Naive thymus-derived CD8-positive, alpha-beta T cell (primary cell): ENCODE measurements at places on chromosomes 6 and 20.

- no peak for DNase-seq
These were observed 512.8 kb upstream of the CHD6 start for GRCh38 chr20:42130810-42131596.

GRCh38 chr6:130720076-130720715, 107.0 kb upstream of the SMLR1 start:
- DNase-seq = no peak

DNA sequence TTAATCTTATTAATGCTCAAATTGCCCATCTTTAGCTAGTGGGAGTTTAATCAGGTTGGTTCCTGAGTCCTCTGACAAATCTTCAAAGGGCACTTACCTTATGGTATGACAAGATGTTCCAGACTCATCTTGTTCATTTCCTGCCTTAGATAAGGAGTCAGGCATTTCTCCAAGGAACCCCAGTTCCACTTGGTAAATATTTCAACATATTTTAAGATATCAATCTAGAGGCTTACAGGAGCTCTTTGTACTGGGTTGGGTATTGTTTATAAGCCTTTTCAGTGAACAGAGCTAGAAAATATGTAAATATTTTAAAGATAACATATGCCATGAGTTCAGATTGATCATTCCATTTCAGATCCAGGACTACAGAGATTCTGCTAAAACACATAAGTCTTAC, 159.8 kb downstream of the RCAN2 start:
- DNase-seq = no peak

DNA sequence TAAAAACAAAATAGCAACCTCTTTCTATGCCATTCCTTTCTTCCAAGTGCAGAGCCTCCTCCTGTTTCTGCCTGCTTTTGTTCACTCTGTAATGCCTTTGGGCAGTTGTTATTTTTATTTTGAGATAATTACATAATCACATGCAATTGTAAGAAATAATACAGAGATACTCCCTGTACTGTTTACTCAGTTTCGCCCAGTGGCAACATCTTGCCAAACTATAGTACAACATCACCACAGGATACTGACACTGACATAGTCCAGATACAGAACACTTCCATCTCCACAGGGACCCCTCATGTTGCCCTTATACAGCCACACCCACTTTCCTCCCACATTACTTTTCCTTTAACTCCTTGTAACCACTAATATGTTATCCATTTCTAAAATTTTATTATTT, 59.7 kb downstream of the BANF2 start:
- no peak for DNase-seq

GRCh38 chr6:151071295-151071694, 168.5 kb upstream of the AKAP12 start:
- DNase-seq = no peak

GRCh38 chr6:28336284-28337120, 554 bp upstream of the ZSCAN31 start:
- DNase-seq = no peak

DNA sequence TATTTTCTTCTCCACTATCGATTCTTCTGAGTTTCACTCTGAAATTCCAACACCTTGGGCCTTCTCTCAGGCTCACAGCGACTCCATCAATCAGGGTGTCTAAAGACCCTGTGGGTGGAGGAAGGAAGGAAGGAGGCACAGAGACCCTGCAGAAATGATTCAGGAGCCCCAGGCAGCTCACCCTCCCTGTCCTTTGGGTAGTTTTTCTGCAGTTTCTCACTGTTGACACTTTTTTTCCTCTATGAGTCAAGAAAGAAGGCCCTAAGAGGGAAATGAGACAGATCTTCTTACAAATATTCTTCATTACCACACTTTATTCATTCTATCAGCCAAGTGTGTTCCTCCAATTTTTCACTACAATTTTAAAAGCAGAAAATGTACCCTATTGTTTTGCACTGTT, 34.2 kb upstream of the TBXT start:
- no peak for DNase-seq

DNA sequence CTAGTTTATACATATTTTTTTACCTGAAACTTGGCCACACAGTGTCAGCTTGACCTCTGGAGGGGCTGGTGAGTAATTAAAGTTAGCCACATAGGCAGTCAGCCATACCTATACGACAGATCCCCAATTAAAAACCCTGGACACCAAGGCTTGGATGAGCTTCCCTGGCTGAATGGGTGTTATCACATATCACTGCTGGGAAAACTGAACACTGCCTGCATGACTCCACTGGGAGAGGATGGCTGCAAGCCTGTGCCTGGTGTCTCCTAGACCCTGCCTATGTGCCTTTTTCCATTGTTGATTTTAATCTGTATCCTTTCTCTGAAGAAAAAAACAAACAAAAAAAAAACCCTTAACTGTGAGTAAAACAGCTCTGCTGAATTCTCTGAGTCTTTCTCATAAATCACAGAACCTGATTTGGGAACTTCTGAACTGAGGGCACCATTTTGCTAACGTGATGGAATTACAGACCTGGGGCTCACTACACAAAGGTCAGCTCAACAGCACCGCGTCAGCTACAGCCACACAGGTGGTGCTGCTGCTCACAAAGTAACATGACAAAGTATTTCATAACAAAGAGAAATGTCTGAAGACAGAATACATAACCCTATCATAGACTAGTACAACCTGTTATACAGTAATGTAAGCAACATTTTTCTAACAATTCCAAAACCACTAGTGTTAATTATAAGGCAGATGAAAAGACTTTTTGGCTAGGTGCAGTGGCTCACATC, 97.0 kb downstream of the SLC23A2 start:
- no peak for DNase-seq

DNA sequence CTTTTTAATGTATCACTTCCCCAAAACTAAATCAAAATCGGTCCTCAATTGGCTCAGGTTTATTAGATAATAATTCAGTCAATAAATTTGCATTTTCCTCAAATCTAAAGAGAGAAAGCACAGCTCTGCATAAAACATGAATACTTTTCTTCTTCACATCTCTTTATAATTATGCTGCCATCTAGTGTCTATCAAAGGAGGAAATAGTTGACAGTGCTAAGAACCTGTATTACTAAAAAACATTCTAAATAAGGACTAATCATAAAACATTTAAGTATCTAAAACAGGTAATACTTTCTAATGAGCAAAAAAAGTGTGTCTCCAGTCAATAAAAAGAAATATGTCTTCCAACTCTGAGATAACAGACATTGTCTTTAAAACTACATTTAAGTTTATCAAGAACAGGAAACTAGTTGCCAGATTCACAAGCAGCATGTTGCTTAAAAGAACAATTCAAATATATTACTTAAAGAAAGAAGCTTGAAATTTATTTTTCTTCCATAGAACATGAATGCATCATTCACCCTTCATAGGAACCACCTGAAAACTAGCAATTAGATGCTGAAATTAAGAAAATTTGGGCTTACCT, 56.5 kb upstream of the DST start:
- DNase-seq = no peak

GRCh38 chr6:106519460-106520394, 109.6 kb downstream of the RTN4IP1 start:
- peak; percentile 75 for DNase-seq

- DNase-seq = no peak
These were observed 114.8 kb upstream of the CD93 start for GRCh38 chr20:23200914-23201313.

DNA sequence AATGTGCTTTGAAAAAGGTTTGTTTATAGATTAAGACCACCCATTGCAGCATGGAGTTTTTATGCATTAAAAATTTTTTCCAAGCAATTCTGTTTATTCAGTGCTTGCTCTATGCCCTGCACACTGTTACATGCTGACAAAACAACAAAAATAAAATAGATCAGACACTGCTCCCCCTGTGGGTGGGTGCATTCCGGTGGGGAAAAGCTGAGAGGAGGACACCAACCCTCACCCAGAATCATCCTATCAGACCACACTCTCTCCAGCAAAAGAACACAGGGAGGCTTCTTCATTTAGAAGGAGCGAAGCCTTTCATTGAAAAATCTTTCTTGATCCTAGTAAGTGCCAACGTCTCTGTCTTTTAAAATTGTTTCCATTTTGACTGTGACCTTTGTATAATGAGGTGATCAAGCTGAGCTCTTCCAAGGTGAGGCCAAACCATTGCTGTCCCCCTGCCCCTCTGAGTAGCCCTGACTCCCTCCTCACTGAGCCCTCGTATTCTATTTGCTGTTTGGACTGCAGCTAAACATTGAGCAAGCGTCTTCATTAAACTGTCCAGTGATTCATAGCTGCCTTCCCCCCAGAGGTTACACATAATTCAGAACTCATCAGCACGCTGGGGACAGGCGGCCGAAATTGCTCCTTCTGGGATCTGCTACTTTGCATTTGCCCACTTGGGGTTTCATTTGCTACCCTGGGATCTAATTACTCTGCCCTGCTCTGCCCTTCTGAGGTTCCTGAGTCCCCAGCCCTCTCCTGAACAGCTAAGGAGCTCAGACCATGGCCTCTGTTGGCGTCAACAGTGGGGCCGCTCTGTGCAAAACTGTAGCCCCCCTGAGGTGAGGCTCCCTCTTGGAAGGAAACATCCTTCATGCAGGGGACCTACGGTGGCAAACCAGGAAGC, 102.4 kb downstream of the F13A1 start:
- no peak for DNase-seq

DNA sequence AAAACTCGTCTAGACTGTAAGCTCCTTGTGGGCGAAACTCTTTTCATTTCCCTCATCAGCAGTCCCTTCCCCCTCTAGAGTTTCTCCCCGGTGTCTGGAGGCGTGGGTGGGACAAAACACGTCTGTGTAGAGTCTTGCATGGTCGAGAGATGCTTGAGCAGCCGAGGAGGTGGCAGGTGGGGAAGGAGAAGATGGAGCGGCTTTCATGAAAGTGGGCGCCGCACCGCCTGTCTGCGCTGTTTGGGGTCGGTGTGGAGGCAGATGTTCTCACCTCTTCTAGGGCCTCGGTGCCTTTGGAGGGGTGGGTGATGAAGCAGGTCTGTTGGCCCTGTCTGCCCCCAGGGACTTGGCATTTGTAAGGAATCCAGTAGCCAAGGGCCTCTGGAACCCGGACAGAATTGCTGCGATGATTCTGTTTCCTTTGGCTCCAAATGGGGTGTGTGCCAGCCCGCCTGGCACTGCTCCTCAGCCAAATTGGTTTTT, 1.2 kb downstream of the BRPF3 start:
- DNase-seq = peak; percentile 8

- no peak for DNase-seq
These were observed 44.6 kb downstream of the SLC24A3 start for GRCh38 chr20:19256906-19257595.

DNA sequence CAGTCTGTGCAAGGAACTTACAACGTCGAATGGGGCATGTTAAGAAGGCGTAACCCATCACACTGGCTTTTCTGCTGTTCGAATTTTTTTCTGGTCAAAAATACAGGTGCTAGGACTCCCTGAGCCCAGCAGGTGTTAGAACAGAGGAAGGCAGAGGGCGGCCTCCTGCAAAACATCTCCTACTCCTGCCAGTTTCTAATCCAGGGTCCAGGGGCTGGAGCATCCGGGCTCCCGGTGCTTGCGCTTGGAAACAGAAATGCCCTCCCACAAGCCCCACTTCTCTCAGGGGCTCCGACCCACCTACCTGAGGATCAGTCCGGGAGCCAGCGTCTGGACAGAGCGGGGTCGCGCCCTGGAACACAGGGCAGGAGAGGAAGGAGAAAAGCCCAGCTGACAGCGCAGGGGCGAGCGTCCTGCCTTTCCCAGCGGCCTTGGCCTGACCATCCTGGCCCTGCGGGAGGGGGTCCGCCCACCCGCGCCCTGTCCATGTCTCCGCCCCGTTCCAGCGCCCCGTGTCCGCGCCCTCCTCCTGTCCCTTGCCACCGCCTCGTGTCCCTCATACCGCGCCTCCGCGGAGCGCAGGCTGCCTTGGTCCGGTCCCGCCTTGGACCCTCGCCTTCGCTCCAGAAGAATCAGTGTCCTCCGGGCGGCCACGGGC, 14.8 kb upstream of the LPA start:
- no peak for DNase-seq

- no peak for DNase-seq
These were observed 143.5 kb downstream of the FLRT3 start for GRCh38 chr20:14193885-14194284.

DNA sequence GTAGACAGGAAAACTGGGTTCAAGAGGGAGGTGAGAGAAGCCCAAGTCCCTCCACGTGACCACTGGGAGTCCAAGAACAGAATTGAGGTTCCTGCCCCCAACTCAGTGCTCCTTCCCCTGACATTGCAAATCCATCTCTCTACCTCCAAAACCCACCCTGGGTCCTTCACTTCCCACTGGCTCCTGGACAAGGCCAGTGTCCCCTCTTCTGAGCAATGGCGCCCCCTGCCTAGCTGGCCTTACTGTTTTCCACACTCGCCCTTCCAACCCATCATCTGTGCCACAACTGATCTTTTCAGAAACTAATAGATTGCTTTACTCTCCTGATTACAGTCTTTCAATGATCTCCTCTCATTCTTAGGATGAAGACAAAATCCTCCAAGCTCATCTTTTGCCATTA, 200.3 kb downstream of the ANKRD60 start:
- DNase-seq = no peak

DNA sequence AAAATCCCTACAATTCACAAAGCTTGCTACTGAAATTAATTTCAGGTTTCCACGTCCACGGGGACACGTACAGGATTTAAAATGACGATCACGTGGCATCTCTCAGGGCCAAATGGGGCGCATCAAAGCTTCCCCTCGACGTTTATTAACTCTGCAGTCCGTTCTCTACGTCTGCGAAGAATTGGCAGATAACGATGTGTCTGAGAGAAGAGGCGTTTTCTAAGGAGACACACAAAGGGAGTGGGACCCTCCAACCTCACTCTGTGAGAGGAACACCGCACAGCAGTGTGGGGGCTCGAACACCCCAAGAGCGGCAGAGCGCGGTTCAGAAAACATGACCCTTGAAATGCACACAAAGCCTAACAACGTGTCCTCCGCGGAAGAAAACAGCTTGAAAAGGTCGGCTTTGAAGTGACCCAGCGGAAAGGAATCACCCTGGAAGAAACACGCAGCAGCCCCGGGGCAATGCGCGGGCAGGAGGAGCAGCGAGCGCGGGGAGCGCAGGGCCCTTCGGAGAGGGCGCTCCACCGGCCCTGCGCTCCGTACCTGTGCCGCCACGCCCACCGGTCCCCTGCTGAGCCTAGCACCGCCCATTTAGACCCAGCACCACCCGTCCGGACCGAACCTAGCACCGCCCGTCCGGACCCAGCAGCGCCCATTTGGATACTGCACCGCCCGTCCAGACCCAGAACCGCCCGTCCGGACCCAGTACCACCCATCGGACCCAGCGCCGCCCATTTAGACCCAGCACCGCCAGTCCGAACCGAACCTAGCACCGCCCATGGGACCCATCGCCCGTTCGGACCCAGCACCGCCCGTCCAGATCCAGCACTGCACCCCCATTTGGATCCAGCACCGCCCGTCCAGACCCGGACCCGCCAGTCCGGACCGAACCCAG, 1.1 kb upstream of the AFDN start:
- DNase-seq = no peak

- no peak for DNase-seq
These were observed 50.0 kb downstream of the FOXF2 start for GRCh38 chr6:1439349-1439748.

DNA sequence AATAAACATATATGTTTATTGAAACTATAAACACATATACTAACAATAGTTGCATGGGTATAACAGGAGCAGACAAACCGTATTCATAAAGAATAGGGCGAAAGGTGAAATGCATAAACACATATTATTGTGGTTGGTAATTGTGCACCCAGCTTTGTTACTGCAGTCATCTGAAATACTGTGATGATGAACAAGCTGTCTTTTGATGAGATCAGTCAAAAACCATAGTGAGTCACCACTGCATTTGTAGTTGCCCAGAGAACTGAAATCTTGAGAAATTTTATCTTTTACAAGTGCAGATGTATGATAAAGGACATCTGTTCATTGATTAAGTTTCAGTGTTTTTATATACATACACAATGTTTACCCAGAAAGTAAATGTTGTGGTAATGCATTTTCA, 133.7 kb downstream of the MYO6 start:
- DNase-seq = no peak
